ENCODE measurements at places on chromosomes 3 and 15.

- DNase-seq: no peak
Observed at GRCh38 chr3:29285471-29286071, 4.7 kb downstream of the RBMS3 start.

GRCh38 chr15:98398056-98398455 is 250.3 kb upstream of the IGF1R start:
- DNase-seq: no peak

DNA sequence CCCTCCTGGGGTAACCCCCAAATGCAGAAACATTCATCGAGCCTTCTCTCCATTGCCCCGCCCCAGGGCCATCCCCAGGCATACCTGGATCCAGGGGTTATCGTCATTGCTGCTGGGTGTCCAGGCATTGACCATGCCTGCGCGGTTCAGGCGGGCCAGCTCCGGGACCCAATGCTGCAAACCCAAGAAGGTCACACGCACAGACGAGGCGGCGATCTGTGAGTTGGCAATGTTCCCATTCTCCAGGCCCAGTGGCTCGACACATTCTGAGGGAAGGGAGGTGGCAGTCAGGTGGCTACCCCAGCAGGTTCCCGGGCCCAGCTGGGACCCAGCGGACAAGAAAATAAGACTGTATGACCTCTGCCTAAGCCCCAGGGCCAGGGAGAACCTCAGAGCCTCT is 6.1 kb downstream of the MFGE8 start:
- no peak for DNase-seq

GRCh38 chr3:48459773-48460516 is 13.4 kb downstream of the ATRIP start:
- no peak for DNase-seq

GRCh38 chr15:49990835-49991545 is 128.0 kb downstream of the ATP8B4 start:
- no peak for DNase-seq

DNA sequence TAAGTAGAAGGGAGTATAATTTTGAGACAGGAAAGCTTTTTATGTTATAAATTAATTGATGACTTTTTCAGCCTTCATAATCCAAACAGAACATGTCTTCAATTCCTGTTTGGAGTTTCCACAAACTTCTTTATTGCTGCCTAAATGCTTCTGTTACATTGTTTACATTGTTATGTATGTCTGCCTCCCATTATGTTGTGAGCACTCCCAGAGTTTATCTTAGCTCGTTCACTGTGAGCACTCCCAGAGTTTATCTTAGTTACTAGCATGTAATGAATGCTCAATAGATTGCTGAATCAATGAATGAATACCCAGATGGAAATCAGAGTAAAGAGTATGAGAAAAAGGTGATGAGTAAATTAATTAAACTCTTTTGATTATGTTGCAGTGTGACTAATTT is 1178.0 kb downstream of the ROBO1 start:
- DNase-seq: no peak

DNA sequence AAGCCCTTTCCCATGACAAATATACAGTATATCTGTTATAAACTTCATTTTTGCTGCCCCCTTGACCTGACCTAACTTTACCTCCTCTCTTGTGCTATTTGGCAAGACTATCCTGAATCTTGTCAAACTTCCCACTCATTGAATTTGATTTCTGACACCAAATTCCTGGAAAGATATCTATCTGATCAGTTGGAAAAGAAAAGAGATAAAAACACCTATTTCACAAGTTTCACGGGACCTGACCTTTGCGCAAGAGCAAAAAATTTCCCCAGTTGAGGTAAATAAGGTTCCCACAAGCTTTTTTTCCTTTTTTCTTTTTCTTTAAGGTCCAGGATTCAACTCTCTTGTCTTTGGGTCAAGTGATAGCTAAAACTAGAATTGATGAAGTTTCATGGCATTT is 189.2 kb upstream of the LPP start:
- no peak for DNase-seq

GRCh38 chr3:159928666-159929065 is 60.0 kb upstream of the IL12A start:
- no peak for DNase-seq

DNA sequence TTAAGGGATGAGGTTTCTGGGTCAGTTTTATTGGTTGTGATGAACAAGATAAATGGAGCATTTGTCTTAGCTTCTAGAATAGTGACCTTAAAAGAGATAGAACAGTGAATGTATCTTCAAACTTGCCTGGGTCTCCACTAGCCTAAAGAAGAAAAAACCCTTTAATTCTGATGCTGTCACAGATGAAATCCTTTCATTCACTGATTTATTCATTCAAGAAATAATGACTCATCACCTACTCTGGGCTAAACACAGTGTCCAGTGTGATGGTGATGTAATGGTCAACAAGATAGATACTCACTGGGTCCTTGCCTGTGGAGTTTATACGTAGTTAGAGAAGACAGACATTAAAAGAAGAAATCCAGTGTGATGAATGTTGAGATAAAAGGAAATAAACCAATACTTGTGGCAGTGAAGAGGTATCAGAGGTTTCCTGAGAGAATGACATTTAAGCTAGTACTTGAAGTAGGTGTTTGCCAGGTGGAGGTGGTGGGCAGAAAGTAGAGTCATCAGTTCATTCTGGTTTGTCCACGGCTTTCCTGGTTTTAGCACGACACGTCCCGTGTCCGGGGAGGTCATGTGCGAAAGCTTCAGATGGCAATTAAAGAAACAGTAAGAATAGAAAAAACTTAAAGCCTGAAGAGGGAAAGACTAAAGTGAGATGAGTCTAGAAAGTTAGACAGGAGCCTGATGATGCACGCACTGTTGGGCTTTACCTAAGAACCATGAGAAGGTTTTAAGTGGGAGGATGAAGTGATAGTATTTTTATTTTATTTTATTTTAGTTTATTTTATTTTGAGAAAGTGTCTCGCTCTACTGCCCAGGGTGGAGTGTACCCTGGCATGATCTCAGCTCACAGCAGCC is 18.5 kb downstream of the PAK2 start:
- DNase-seq: no peak

DNA sequence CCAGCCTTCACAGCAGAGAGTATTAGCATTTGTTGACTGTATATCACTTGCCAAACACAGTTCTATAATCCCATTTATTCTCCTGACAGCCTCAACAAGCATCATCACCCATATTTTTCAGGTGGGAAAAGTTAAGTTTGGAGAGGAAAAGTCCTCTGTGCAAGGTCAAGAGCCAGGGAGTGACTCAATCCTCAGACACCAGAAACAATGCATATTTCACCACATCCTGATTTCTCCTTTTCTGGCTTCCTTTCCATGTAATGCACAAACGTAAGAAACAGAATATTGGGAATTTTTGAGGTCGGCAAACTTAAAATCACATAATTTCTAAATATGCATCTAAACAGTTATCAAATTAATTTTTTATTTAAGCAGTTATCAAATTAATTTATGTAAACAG is 116.0 kb upstream of the GADL1 start:
- DNase-seq: no peak

GRCh38 chr3:197298945-197299854 is 788 bp upstream of the DLG1 start:
- no peak for DNase-seq

DNA sequence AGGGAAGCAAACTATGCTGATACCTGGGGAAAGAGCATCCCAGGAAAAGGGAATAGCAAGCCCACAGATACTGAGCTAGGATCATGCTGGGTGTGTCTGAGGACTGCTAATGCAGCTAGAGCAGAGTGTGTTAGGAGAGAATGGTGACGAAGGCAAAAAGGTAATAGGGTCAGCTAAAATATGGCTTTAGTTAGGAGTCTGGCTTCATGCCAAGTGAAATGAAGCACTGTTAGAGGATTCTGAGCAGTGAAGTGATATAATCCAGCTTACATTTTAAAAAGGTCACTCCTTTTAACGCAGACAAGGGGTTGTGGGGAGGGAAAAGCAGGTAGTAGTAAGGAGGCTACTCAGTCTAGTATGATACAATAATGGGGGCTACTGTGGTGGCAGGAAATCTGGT is 30.4 kb downstream of the SECISBP2L start:
- DNase-seq: no peak

- no peak for DNase-seq
Observed at GRCh38 chr3:43512754-43513404, 108.9 kb downstream of the ANO10 start.

DNA sequence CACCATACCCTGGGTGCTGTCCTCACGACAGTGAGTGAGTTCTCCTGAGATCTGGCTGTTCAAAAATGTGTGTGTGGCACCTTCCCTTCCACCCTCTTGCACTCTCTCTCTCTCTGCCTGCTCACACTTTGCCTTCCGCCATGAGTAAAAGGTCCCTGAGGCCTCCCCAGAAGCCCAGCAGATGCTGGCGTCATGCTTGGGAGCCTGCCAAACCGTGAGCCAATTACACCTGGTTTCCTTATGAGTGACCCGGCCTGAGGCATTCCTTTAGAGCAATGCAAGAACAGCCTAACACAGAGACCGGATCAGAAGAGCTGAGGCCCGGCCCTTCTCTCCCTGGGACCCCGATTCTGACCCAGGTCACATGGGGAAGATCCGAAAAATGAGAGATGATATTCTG is 15.4 kb downstream of the TMEM44 start:
- no peak for DNase-seq

DNA sequence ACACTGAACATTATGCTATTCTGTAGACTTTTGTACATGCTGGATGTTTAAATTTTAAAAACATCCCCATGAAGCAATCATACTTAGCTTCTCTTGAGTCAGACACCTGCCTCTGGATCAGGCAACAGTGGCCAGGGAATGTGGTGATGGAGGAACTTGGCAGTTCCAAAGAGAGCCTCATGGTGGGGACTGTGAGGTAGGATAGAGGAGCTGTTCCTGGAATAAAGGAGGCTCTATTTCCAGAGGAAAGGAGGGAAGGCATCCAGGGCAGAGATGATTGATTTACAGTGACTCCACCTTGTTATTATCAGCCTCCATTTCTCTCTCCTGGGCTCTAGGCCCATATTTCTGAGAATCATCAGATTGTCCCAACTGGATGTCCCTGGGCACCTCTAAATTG is 35.0 kb upstream of the ABHD17C start:
- no peak for DNase-seq

DNA sequence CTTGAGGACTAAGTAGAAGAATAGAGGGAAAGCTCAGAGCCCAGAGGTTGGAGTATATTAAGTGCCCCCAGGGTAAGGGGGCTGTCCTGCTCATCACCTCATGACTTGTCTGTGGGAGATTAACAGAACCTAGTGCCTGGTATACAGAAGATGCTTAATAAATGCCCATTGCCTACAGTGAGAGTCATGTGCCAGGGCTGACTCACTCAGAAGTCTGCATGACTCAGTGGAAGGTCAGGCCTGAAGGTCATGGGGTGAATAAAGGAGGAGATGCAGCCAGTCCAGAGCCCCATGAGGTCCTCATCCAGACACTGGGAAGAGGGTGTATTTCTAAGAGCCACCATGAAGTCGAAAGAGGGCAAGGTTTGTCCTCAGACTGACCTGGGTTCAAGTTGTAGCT is 62.5 kb upstream of the TLE3 start:
- no peak for DNase-seq

DNA sequence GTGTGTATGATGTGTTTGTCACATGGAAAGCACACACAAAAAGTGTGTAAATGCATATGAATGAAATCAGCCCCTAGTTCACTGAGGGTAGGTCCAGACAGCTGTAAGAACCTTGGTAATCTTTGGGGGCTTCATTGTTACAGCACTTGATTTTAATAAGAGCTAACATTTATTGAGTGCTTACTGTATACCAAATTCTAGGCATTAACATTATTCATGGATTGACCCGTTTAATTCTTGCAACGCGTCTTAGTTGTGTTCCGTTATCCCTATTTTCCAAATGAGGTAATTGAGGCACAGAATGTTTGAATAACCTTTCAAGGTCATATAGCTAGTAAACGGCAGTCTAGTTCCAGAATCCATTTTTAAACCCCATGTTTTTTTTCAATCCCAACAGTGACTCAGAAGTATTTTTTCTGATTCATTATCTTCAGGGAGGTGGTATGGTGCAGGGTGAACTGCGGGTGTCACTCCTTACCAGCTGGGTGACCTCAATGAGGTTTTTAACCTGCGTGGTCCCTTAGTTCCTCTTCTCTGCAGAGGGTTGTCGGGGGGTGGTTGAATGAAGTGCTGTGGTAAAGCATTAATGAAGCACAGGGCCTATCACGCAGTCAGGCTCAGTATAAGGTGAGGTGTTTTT is 14.2 kb downstream of the RAB8B start:
- DNase-seq: no peak

- no peak for DNase-seq
Observed at GRCh38 chr15:39110746-39111145, 470.1 kb upstream of the THBS1 start.

- DNase-seq: no peak
Observed at GRCh38 chr3:34207002-34207401, 408.6 kb downstream of the PDCD6IP start.

DNA sequence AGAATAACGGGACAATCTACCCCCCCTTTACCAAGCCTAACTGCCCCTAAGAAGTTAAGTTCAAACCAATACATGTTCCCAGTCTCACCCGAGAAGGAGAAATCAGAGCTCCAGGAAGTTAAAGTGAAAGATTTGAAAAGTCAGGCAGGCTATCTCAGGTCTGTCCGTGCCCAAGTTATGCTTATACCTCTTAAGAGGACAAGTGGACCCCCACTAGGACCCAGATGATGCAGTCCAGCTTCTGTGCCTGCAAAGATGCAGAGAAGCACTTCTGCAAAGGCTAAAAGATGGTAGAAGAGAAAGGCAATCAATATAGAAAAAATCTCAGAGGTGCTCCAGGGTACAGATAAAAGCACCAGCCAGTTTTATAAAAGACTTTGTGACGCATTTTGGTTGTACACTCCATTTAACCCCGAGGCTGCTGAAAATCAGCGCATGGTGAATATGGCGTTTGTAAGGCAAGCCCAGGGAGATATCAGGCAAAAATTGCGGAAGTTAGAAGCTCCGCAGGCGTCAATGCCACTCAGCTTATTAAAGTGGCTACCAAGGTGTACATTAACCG is 9.8 kb upstream of the SLC9C1 start:
- no peak for DNase-seq

GRCh38 chr3:30305021-30305420 is 301.4 kb upstream of the TGFBR2 start:
- DNase-seq: no peak

DNA sequence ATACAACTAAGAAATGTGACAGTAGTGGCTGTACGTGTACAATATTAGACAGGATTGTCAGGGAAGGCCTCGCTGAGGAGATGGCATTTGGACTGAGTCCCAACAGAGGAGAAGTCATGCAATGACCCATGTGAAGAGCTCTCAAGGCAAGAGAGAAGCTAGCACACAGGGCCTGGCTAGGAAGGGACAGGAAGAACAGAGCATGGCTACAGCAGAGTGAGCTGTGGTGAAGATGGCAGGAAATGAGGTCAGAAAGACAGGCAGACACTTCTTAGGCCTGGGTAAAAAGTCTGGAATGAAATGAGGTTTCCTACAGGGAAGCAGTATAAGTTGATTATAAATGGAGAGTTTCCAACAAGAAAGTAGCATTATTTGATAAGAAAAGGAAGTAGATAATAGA is 33.2 kb upstream of the LEKR1 start:
- no peak for DNase-seq

- DNase-seq: no peak
Observed at GRCh38 chr3:51191768-51192167, 193.3 kb upstream of the MANF start.
